ENCODE measurements at places on chromosomes 1 and 21.

DNA sequence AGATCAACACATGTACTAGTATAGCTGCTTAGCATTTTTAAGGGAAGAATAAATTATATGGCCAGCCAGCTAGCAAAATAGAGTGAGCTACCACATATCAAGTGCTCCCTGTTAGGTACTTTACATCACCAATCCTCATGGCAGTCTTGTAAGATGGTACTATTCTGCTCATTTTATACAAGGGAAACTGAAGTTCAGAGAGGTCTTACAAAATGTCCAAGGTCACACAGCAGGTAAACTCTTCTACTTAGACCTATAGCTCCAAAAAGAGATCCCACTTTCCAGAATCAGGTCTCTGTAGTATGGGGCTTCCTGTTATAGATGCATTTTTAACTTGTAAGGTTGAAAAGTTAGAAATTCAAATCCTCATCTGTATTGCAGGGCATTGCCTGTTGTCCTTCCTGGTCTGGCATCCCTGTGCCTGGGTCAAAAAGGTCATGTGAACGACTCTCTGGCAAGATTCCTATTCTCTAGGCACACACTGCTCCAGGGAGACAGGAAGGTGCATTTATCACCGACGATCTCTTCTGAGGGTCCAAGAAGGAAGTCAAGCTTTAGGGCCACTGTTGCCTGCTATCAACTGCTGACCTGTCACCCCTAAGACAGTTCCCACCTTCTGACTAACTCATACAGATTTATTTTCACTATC, 41.1 kb downstream of the TRIT1 start:
- DNase-seq = no peak

DNA sequence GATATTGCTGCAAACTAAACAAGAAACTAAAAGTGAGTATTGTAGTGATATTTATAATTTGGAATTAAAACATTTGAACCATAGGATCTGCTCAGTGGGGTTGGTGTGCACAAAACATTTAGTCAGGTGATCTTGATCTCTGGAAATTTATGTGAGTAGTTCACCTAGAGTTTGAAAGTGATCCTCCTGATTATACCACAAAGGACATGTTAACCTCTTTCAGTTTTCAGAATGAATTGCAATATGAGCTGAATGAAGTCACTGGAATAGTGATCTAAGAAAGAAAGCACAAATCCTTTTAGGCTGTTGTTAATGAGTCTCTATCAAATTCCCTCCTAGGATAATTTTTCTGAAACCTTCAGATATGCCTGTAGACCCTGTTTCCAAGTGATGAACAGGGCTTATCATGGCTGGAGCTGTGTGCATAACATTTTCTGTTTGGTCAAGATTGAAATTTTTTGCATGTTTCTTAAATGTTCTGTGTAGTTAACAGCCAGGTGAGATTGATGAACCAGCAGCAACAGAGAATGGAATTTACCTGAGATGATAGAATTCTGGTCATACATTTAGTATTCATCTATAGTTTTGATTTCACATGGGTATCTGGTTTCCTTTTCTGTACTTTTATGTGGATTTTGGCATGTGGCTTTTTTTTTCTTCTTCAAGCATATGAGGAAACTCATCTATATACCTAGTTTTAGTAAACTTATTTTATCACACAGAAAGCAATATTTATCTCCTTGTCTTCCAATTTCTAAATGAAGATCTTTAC, 25.5 kb downstream of the CDC14A start:
- no peak for DNase-seq

GRCh38 chr1:78068681-78069283, 23.0 kb downstream of the GIPC2 start:
- DNase-seq = no peak

DNA sequence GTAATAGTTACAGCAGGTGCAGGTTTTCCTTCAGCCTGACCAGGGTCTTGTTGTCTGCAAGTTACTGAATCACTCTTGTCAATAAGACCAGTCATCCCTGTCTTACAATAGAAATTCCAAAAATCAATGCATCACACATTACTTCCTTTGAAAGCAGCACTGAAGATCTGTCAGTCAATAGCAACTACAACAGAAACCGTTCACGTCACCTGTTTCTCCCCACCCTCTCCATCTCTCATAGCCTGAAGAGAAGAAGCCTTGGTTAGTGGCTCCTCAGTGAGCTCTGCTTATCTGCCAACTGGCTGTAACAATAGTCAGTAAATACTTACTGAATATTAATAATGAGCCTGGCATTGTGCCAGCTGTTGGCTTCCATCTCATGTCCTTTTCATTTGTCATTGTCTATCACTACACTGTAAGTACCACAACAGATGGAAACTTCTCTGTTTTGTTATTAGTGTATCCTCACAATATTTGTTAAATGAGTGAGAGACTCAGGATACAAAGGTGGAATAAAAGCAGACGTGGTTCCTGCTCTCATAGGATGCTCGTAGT, 195.2 kb downstream of the S1PR1 start:
- no peak for DNase-seq

GRCh38 chr21:36388835-36389234, 3.6 kb downstream of the CHAF1B start:
- DNase-seq = no peak
